ENCODE measurements at places on chromosomes 6 and 20.

GRCh38 chr20:6053064-6053775 lies 640 bp downstream of the LRRN4 start:
- H3K4me3 ChIP-seq = peak overlapping the region; percentile 41
- no peaks in the 10 kb centered on the region for H3K36me3 ChIP-seq
- no peak overlapping the region for H3K27ac ChIP-seq
- H3K4me1 ChIP-seq = peaks cover 4% of the 10 kb centered on the region
- no peak for DNase-seq
- H3K27me3 ChIP-seq = peaks cover 33% of the 10 kb centered on the region

DNA sequence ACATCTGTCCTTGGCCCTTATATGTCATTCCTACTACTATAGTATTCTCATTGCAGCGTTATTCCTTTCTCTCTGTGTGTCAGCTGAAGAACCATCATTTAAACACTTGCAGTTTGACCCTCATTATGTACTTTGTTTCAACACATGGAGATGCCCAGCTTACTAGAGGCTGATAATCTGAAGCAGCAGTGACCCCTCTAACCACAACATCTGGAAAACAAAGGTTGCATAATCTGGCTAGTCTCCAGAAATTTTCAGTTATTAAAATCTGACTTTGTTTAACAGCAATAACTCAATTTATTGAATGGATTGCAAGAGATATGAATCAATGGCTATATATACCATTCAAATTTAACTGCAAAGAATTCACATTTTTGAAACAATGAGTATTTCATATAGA lies 6.6 kb upstream of the PHIP start:
- H3K27ac ChIP-seq = no peak overlapping the region
- peaks cover 2% of the 10 kb centered on the region for H3K4me1 ChIP-seq
- H3K27me3 ChIP-seq = peaks cover 34% of the 10 kb centered on the region

- DNase-seq = no peak
- H3K27me3 ChIP-seq = no peaks in the 10 kb centered on the region
- peaks cover 28% of the 10 kb centered on the region for H3K4me1 ChIP-seq
- no peak overlapping the region for H3K4me3 ChIP-seq
- H3K36me3 ChIP-seq = no peaks in the 10 kb centered on the region
Observed at GRCh38 chr20:36493801-36494114, 47.6 kb upstream of the MYL9 start.

- no peak for DNase-seq
- H3K27me3 ChIP-seq = peaks cover 14% of the 10 kb centered on the region
- H3K36me3 ChIP-seq = no peaks in the 10 kb centered on the region
- peaks cover 2% of the 10 kb centered on the region for H3K4me1 ChIP-seq
- no peak overlapping the region for H3K4me3 ChIP-seq
Observed at GRCh38 chr6:125658759-125659431, 90.5 kb upstream of the HEY2 start.

GRCh38 chr6:99350573-99350972 lies 1.1 kb upstream of the FAXC start:
- DNase-seq = no peak
- no peaks in the 10 kb centered on the region for H3K4me1 ChIP-seq
- H3K36me3 ChIP-seq = no peaks in the 10 kb centered on the region

GRCh38 chr20:33305589-33306057 lies 22.6 kb downstream of the BPIFB1 start:
- no peaks in the 10 kb centered on the region for H3K27me3 ChIP-seq
- no peak overlapping the region for H3K27ac ChIP-seq
- no peak for DNase-seq
- H3K4me1 ChIP-seq = peaks cover 4% of the 10 kb centered on the region

GRCh38 chr6:168004945-168005344 lies 7.5 kb downstream of the KIF25 start:
- H3K36me3 ChIP-seq = no peaks in the 10 kb centered on the region
- H3K27ac ChIP-seq = no peak overlapping the region
- no peak for DNase-seq
- no peak overlapping the region for H3K4me3 ChIP-seq

DNA sequence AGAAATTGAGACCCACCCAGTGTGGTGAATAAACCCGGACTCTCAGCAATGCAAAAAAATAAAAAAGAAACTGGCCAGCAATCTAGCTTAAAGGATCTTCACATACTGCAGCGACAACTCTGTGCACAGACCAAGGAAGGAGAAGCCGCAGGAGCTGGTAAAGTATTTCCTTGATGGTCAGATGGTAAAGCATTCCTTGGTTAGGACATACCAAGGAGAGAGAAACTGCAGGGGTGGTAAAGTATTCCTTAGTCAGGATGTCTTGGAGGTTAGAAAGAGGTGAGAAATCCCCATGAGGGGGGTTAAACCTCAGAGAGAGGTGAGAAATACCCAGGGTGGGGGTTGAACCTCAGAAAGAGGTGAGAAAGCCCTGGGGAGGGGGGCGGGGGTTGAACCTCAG lies 86.8 kb downstream of the PLG start:
- H3K4me1 ChIP-seq = peaks cover 2% of the 10 kb centered on the region
- H3K4me3 ChIP-seq = no peak overlapping the region
- no peak overlapping the region for H3K27ac ChIP-seq
- no peak for DNase-seq

DNA sequence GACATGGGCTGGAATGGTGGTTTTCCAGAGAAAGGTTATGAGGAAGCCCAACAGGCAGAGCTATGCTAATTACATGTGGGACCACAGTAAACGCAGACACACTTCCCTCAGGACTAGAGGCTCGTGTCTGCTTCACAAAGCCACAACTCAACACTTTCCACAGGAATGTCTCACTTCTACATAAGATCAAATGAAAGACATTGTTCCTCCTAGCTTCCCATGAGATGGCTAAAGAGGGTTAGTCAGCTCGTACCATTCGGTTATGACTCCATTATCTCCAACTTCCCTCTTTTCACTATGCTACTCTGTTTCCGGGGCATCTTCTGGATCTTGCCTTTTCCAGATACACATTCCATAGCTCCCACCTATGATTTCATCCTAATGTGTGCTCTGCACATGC lies 29.1 kb upstream of the ZC3H12D start:
- peaks cover 26% of the 10 kb centered on the region for H3K36me3 ChIP-seq
- H3K27me3 ChIP-seq = no peaks in the 10 kb centered on the region
- no peak for DNase-seq
- peaks cover 12% of the 10 kb centered on the region for H3K4me1 ChIP-seq

GRCh38 chr20:60050193-60050947 lies 92.1 kb downstream of the CDH26 start:
- H3K4me1 ChIP-seq = peaks cover 9% of the 10 kb centered on the region
- no peak for DNase-seq
- H3K27me3 ChIP-seq = peaks cover 14% of the 10 kb centered on the region
- H3K27ac ChIP-seq = no peak overlapping the region
- no peak overlapping the region for H3K4me3 ChIP-seq

- H3K36me3 ChIP-seq = peaks cover 2% of the 10 kb centered on the region
- H3K4me3 ChIP-seq = no peak overlapping the region
Observed at GRCh38 chr20:25296094-25297093, 48.5 kb downstream of the PYGB start.

DNA sequence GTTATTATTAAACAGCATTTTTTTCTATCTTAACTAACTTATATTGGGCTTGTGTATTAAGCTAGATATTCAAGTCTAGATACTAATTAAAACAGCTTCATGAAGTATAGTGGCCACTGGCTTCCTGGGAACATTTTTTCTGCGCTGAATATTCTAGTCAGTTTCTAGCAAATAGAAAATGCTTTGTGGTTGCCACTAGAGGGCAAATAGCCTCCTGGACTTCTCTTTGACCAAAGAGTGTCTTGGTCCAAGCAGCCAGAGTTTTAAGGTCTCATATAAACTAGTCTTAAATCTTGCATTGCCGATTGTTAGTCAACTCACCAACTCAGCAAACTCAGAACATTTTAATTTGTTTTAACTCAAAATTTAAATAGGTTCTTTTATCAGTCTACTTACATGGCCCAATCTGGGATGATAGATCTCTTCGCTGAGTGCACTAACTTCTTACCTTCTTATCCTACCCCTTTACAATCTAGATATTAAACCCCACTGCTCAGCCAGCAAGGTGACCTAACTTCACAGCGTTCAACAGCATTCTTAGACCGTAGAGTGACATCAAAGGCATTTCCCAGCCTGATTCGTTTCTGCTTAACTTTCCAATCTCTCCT lies 24.6 kb upstream of the ID4 start:
- no peak for DNase-seq
- H3K27ac ChIP-seq = no peak overlapping the region
- no peaks in the 10 kb centered on the region for H3K27me3 ChIP-seq
- H3K4me1 ChIP-seq = no peaks in the 10 kb centered on the region
- no peak overlapping the region for H3K4me3 ChIP-seq
- H3K36me3 ChIP-seq = no peaks in the 10 kb centered on the region

Data from activated naive CD8-positive, alpha-beta T cell treated with anti-CD3 and anti-CD28 coated beads, Interleukin-2, amount 10 ng/mL, durations not matched to agents 7 days and 5 days (primary cell).